ENCODE measurements at places on chromosomes 4 and X. TPM values are rescaled to one million over a fixed set of nuclear protein-coding genes. Genes with fewer than 3 reads are reported as not detected.

PDGFRA gene
- total RNA-seq, result 118 TPM

GNRHR gene
- total RNA-seq, result not detected

TREX2 gene
- total RNA-seq, result 3.7 TPM

LPAR4 gene
- 8.9 TPM for total RNA-seq

FREM3 gene
- under 0.01 TPM for total RNA-seq

AWAT2 gene
- not detected for total RNA-seq

NCAPG gene
- total RNA-seq, result 8.4 TPM

TLR6 gene
- 1.0 TPM for total RNA-seq

EOLA2 gene
- total RNA-seq, result 8.9 TPM

USP38 gene
- 12.5 TPM for total RNA-seq

NRK gene
- 134 TPM for total RNA-seq
